ENCODE measurements at places on chromosomes 7 and 10.
A peak's percentile ranks its signal among the peaks of the same experiment; 100 is the strongest.

- DNase-seq: no peak
These were observed 19.7 kb downstream of the PWWP2B start for GRCh38 chr10:132416566-132417256.

DNA sequence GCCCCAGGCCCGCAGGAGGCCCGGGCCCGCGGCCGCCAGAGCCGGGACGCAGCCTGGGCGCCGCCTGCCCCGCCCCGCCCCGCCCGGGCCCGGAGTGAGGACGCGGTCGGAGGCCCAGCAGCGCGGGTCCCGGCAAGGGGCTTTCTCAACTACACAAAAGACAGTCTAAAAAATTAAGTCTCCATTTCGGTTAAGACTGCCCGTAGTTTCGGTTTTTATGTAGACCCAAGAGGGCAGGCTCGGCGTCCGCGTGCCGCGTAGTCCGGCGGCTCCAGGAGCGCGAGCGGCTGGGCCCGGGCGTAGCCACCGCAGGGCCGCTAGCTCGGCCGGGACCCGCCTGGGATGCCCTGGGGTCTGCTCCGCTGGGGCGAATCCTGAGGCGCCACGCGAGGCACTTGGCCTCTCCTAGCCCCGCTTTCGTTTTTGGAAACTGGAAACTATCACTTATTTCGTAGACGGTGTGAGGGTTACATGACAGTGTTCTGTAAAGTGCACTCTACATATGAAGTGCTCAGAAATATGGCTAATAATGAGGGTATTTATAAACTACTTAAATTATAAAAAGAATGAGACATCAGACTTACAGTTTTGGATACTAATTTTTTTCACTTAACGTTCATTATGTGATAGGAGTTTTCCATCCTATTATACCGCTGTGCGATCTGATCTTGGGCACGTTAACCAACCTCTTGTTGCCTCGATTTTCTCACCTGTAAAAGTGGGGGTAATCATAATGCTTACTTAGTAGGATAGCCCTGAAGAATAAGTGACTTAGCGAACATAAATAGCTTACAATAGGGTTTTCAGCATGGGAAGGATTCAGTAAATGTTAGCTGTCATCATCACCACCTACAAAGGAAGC lies 573 bp downstream of the BLVRA start:
- no peak for DNase-seq

DNA sequence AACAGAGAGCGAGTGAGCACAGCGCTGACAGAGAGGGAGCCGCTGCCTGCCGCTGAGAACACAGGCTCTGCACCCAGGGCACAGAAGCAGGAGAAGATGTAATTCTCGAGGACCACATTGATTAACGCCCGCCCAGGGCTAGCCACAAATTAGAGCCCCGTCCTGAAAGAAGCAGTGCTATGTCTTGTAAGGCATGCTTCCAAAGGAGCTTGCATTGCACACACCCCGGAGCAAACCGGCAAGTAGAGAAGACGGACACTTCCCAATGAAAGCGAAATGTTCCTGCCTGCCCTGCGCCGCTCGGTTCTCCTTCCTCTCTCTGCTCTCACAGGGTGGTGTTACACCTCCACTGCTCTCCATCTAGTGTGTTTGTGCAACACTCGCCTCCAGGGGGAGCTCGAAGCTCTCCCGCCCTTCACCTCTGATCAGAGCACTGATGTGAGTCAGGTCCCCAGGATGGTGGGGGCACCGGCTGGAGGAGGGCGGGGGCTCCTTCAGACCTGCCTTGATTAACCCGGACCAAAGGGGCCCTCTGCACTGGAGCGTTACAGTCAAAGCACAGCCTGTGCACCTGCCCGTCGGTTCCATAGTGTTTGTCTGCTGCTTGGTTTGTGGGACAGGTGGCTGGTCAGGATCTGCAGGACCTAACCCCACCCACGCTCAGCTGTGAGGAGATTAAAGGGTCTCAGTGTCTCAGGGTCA lies 316.5 kb downstream of the ADARB2 start:
- DNase-seq: peak; percentile 84

GRCh38 chr7:55237156-55237893 lies 127.8 kb upstream of the LANCL2 start:
- no peak for DNase-seq

DNA sequence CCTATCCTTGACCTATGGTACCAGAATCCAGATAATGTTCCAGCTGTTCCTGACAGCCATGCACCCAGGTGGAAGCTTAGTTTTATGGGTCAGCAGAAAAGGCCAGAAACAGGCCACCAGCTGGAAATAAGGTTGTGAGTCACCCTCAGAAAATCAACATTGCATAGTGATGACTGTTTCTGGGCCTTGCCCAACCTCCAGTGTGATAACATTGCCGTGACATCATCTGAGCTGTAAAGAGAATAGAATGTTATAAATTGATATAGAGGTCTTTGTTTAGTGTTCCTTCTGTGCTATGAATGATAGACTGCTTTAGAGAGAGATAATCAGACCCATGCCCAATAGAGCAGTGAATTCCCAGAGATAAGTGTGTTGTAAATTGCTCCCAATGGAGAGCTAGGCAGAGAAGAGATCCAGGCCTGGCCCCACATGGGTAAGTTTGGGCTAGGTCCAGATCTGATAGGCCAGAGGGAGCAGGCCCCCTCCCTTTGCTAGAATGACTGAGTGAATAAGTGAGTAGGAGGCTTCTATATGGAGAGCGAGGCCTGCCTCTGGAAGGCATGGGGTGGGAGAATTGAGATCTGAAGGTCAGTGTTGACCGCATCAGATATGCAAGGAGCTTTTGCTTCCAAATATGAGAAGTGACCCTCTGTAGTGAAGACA lies 14.2 kb upstream of the HPS1 start:
- no peak for DNase-seq

GRCh38 chr10:116429288-116429977 lies 1.8 kb downstream of the PNLIPRP3 start:
- DNase-seq: no peak

DNA sequence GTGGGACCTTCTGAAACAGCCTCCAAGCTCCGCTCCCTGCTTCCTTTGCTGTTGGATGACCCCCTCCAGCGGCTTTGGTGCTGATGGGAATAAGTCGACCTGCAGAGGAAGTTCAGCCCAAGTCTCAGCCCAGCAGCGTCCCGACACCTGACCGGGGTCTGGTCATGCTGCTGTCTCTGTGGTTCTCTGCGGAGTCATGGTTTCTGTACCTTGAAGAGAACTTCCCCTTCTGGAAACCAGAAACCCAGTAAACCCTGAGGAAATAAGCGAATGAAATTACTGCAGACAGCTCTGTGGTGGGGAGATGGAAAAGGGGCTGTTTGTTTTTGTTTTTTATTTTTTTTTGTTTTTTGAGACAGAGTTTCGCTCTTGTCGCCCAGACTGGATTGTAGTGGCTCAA lies 18.3 kb upstream of the ZNF12 start:
- DNase-seq: no peak

- no peak for DNase-seq
These were observed 4.3 kb downstream of the LIPN start for GRCh38 chr10:88764110-88764509.

GRCh38 chr7:102097601-102098161 lies 189.0 kb upstream of the SH2B2 start:
- no peak for DNase-seq

GRCh38 chr10:97736902-97737769 lies at the start of gene ZFYVE27:
Gene ZFYVE27, plus strand, starts transcription at chr10:97737128. Its CDS starts 1,350 bp downstream, at chr10:97738478.
- DNase-seq: no peak

- no peak for DNase-seq
These were observed 460.0 kb upstream of the NRP1 start for GRCh38 chr10:33794460-33794859.

Measured in iPS DF 6.9 (cell line).